Ovary (tissue), 10 donors: ENCODE measurements at places on chromosomes 3 and 15. TPM values are rescaled to one million over a fixed set of nuclear protein-coding genes. Genes with fewer than 3 reads are reported as not detected.

DNA sequence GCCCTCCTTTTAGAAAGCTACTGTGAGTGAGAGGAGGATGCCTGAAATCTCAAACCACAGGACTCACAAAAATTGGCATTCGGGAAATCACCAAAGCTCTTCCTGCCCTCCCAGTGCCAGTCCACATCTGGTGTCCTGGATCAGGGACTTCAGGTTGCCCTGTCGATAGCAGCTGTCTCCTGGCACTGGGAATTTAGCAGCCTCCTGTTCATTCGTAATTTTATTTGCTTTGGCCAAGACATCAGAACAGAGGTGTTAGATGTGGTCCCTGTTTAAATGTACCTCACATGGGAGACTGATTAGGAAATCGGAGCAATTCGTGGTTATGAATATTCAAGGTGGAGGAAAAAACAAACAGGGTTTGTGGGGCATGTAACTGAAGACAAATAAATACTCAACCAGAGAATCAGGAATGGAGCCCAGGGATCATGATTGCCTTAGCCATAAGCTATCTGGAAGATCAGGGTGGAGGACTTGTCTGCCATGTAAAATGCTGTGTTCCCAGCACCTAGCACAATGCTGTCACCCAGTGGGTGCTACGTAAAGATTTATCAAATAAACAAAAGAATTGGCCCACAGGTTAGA is 265.2 kb upstream of the PROK2 start:
- H3K27ac ChIP-seq: no peak overlapping the region
- no peaks in the 10 kb centered on the region for H3K36me3 ChIP-seq
- no peak overlapping the region for H3K4me3 ChIP-seq
- DNase-seq: no peak

DNA sequence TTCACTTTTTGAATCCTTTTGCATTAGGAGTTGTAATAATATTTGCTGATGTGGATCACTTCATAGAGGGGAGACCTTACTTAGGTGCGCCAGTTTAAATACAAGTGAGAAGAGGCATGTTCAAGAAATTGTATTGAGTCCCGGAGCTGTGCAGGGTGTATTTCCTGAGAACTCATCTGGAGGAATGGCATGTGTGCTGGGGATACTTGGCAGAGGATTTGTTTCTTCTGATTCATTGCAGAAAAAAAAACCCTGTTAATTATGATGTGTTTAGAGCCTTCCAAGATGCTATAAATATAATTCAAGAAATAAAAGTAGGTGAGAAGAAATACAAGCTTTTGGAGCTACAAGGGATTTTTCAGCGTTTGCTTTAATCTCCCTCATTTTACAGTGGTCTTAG is 97.6 kb downstream of the TPRG1 start:
- no peaks in the 10 kb centered on the region for H3K4me1 ChIP-seq
- H3K27ac ChIP-seq: no peak overlapping the region
- no peaks in the 10 kb centered on the region for H3K36me3 ChIP-seq
- H3K4me3 ChIP-seq: no peak overlapping the region
- no peak for DNase-seq

- DNase-seq: no peak
- no peak overlapping the region for H3K27ac ChIP-seq
These were observed 11.3 kb downstream of the TMEM108 start for GRCh38 chr3:133049491-133049890.

Gene ADAMTS17
- 11.3 TPM for total RNA-seq
